DMS79 (cell line): ENCODE measurements at places on chromosomes 12 and 14.
A peak's percentile ranks its signal among the peaks of the same experiment; 100 is the strongest.

DNA sequence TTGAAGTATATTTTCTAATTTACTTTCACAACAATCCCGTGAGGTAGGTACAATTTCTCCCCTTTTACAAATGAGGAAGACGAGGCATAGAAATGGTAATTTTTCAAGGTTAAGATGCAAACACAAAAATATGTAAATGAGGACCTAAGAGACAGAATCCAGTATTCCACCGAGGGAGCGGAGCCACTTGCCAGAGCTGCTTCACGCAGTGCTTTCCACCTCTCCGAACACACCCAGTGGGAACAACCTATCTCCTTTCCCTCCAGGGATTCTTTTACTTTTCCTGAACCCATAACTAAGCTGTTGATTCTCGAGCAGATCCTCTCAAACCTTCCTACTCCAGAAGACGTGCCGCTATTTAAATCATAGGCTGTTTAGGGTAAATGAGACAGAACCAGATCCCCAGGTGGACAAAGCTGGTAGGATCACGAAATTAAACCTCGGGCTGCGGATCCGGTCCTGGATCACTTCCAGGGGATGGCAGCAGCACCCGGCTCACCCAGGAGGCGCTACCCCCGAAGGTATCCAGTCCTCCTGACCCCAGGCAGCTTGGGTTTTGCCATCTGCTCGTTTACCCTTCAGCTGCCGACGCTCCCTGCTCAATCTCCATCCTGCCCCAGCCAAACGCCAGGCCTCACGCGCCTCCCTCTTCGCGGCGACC lies 1.5 kb downstream of the DDHD1 start:
- DNase-seq, result peak; percentile 51

- no peak for DNase-seq
Observed at GRCh38 chr14:41973178-41973577, 366.5 kb downstream of the LRFN5 start.

DNA sequence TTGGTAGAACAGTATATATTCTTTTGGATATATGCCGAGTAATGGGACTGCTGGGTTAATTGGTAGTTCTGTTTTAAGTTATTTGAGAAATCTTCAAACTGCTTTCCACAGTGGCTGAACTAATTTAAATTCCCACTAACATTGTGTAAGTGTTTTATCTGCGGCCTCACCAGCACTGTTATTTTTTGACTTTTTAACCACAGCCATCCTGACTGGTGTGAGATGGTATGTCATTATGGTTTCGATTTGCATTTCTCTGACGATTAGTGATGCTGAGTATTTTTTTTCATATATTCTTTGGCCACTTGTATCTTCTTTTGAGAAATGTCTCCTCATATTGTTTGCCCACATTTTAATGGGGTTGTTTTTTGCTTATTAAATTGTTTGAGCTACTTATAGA lies 357.4 kb downstream of the C12orf50 start:
- no peak for DNase-seq

DNA sequence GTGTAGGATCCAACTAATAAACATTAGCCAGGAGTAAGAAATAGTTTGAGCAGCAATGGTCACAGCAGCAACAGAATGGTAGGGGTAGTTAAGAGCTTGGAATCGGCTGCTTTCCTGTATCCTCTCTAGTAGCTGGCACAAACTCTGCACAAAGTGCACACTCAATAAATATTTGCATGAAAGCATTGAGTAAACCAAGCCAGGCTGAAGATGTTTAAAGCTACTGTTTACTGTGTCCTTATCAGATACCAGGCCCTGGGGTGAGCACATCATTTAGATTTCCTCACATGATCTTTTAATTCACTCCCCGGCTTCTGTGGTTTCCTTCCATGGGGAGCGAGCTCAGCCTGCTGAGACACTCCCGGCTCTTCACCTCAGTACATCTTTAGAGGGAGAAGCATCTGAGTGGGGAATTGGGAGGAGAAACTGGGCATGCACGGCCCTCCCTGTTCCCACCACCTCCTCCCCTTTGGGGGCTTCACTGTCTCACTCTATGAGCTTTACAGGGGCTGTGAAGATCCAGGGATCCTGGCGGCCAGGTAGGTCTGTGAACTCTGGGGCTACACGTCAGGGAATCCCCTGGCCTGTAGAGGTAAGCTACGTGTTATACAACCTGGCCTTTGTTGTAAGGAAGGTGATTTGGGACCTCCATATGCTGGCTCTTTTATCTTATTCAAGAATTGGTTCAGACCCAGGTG lies 107.2 kb upstream of the VASH1 start:
- DNase-seq, result no peak

GRCh38 chr14:89903340-89903952 lies 51.1 kb downstream of the EFCAB11 start:
- no peak for DNase-seq

DNA sequence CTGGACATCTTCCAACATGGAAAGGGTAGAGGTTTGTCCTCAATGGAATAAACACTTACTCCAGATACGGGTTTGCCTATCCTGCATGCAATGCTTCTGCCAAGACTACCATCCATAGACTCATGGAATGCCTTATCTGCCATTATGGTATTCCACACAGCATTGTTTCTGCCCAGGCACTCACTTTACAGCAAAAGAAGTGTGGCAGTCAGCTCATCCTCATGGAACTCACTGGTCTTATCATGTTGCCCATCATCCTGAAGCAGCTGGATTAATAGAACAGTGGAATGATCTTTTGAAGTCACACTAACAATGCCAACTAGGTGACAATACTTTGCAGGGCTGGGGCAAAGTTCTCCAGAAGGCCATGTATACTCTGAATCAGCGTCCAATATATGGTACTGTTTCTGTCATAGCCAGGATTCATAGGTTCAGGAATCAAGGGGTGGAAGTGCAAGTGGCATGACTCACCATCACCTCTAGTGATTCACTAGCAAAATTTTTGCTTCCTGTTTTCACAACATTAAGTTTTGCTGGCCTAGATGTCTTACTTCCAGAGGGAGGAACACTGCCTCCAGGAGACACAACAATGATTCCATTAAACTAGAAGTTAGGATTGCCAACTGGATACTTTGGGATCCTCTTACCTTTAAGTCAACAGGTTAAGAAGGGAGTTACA lies 140.4 kb downstream of the SLC35F4 start:
- no peak for DNase-seq

DNA sequence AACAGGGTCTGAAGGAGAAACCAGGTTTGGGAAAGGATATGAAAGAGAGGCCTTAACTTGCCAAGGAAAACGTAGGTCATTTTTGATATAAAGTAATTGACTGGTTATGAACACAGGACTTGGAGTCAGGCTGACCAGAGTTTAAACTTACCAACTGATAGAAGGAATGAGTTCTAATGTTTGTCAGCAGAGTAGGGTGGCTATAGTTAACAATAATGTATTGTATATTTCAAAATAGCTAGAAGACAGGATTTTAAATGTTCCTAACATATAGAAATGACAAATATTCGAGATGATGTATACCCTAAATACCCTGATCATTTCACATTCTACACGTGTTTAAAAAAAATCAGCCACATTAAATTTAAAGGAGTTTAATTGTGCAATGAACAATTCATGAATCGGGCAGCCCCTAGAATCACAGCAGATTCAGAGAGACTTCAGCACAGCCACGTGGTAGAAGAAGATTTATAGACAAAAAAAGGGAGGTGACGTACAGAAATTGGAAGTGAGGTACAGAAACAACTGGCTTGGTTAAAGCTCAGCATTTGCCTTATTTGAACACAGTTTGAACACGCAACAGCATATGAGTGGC lies 52.5 kb upstream of the PLEKHG7 start:
- DNase-seq, result no peak

GRCh38 chr12:127041985-127042625 lies 1224.9 kb upstream of the TMEM132C start:
- no peak for DNase-seq
